ENCODE measurements at places on chromosomes 4 and X.
A peak's percentile ranks its signal among the peaks of the same experiment; 100 is the strongest.

DNA sequence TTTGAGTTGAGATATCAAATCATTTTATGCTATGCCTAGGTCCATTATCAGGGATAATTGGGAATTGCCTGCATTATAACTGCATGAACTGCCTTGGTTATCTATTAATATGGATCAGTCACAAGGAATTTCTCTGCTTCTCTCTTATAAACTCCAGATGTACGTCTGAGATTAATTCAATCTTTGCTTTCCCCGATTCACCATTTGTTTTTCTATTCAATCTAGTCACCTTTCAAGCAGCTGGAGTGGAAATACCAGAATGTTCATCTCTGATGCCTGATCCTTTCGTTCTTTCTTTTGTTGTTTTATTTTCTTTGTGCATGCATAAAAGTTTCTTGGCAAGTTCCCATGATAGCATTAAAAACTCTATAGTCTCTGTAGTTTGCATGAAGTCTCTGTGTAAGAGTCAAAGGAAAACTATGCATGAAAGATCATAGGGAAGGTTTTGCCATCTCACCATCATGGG, 22.6 kb downstream of the SYNPO2 start:
- DNase-seq, result no peak

GRCh38 chrX:38505583-38505982, 55.8 kb upstream of the TSPAN7 start:
- DNase-seq, result no peak

DNA sequence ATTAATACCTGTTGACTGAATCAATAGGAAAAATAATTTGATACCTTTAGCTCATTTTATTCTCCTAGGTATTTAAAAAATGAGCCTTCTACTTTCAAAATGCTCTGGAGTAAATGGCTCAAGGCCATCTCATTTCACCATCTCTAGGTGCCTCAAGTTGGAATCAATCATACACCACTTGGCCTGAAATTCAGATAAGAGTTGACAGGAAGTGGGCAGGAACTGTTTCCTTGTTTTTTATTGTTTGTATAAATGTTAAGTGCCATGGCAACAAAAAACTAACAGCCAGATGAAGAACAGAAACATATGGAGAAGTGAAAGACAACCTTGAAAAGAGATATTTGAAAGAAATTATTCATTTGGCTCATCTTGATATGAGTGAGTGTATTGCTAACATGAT, 12.4 kb downstream of the LIMCH1 start:
- no peak for DNase-seq

DNA sequence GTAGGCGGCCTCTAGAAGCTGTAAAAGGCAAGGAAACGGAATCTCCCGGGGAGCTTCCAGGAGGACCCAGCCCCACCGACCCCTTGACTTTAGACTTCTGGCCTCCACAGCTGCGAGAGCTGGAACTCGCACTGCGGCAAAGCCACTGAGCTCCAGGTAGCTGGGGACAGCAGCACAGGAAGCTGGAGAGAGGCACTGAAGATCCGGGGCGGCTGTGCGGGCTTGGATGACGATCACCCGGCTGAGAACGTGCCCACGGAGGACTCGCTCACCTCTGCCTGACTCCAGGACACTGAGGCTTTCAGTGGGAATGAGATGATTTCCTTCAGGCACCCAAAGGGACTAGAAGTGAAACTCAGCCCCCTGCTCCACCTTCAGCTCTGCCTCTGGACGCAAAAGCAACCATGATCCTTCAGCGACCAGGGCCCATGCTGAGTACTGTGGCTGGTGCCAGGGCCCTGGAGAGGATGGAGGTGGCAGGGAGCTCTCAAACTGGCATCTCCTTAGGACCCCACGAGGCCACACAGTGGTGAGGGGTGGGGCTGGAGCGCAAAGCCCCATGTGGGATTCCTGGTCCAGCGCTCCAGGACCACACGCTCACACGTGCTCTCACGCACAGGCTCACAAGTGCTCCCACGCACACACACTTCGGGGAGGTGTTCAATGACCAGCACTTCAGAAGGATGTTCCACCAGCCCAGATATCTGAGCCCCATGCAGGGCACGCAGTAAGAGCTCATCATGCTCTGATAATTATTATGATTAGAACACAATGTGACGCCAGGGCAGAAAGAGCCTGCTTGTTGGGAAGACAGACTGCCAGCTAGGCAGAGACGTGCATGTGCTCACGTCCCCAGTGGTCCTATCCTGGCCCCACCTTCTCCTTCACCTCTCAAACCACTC, 47.2 kb downstream of the ADRA2C start:
- no peak for DNase-seq

GRCh38 chr4:169070895-169071218, 60.8 kb upstream of the CBR4 start:
- DNase-seq, result no peak

GRCh38 chr4:146273204-146273901, 59.0 kb downstream of the REELD1 start:
- DNase-seq, result no peak

DNA sequence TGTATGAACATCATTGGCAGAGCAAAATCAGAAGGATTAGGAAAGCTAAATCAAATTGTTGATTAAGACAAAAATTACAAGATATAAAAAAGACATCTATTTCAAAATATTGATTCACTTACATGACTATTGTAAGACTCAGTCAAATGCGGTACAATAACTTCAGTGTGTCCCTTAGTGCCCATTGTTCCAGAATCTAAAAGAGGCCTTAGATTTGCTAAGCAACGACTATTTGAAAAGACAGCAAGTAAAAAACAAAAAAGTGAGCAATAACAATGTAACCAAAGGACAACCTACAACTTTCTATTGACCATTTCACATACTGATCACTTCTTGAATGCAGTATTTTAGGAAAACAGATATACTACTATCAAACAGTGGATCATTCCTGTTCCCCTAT, 65.6 kb downstream of the UBA6 start:
- DNase-seq, result no peak

- DNase-seq, result no peak
Measured at GRCh38 chr4:75822416-75822815, 79.8 kb downstream of the PPEF2 start.

GRCh38 chr4:8392591-8393190, 47.8 kb downstream of the ACOX3 start:
- DNase-seq, result no peak

- DNase-seq, result peak; percentile 5
Measured at GRCh38 chrX:43349363-43349762, 306.7 kb upstream of the MAOA start.

DNA sequence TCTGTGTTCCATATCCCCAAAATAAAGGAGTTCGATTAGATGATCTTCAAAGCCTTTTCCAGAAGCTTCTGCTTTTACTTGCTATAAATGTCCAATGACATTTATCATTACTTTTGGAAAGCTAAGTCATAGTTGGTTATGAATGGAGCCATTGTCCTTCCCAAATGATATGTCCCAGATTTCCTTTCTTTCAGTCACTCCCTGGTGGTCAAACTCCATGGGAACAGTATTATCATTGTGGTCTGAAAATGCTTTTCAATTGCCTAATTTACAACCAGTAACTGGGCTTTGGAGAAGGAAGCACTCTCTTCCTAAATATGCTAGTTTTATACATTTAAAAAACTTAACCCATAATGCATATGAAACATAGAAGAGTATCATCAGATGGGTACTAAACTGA, 571.5 kb upstream of the AMOT start:
- DNase-seq, result no peak

DNA sequence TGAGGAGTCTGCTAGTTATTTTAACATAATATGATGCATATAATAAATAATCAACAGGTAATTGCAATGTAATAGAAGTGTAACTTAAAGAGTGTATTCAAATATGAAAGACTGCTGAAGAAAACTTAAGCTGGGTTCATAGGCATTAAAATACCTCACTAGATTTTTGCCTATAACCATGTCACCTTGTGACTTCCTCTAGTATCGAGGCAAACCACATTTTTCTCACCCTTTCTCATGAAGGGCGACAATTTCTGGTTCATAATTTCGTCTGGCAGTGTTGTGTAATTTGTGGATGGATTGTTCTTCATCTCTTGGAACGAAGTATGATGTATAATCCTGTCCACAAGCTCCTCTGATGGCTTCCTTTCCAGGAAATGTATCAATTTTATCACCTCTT, 16.0 kb downstream of the SULT1E1 start:
- DNase-seq, result no peak

DNA sequence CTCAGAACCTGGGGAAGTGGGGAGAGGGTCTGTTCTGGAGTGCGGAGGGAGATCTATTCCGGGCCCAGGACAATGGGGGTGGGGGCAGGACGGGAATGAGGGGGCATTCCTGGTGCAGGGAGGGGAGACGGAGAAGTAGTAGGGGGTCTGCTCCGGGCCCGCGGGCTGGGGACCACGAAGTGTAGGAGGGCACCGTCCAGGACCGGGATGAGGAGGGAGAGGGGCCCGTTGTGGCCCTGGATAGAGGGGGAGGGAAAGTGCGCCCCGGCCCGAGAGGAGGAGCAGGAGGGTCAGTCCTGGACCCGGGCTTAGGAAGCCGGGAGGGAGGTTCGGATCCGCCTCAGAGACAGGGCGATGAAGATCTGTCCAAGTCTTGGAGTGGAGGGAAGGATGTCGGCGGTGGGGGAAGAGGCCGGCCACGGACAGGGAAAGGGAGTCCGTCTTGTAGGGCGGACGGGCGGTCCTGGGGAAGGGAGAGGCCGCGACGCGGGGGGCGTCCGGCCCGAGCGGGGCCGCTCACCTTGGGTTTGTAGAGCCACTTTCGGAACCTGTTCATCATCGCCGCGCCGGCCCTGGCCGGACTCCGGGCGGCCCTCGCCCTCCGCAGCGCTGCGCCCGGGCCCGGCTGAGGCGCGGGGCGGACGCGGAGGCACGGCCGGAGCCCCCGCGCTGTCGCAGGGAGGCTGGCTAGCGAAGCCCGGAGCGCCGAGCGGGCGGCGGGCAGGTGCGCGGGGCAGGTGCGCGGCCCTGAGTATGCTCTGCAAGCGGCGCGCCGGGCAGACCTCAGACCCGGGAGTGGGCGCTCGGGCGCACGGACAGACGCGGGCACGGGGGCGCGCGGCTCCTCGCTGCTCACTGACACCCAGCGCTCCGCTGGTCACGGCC, at the start of gene ZFYVE28:
ZFYVE28 (minus strand) TSS at position 881 of the 885 bp plus-strand sequence; CDS start at position 559, 322 bp downstream.
- peak; percentile 13 for DNase-seq

GRCh38 chrX:111376897-111377578, 35.0 kb downstream of the DCX start:
- DNase-seq, result no peak

DNA sequence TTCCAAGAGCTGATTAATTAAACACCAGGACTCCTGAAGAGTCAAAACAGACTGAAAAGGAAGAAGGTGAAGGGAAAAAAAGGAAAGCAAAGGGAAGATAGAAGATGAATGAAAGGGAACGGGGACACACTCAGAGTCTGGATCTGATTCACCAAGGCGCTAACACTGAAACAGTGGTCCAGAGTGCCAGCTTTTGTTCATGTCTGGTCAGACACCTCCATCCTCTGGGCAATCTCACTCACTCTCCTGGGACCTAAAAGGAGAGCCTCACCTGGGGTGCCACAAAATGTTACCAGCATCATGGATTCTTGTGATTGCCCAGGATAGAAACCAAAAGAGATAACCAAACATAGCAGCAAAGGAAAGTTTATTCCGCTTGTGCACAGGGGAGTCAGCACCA, 120.3 kb upstream of the AFF2 start:
- no peak for DNase-seq

GRCh38 chr4:53775381-53775780, 184.1 kb upstream of the LNX1 start:
- DNase-seq, result no peak

DNA sequence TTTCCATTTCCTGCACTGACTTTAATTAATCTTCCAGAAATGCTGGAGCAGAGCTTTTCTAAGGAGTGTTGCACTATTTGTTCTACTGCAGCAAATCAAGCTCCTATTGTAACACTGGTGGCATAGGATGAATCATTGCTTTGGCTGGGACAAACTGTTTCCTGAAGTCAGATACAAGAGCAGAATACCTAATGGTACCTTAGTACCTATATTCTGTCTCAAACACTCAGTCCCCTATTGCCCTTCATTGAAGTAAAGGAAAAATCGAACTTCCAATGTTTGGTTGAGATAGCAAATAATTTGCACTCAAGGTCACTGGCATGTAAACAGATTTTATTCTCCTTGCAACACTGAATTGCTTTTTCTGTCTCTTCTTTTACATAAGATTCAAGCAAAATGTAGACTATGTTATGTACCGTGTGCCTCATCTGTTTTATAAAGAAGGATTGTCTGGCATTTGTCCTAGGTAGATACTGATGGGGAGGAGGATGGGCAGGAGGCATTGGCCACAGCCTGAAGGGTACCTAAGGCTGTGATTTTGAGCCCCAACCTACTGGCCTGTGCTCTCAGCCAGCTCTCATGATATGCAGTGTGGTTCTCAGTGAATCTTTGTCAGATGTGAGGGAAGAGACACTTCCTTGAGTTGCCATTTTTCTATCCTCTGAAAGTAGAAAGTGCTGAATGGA, 141.6 kb downstream of the AASDH start:
- DNase-seq, result no peak

GRCh38 chr4:139920486-139921002, 233.4 kb downstream of the MAML3 start:
- no peak for DNase-seq

DNA sequence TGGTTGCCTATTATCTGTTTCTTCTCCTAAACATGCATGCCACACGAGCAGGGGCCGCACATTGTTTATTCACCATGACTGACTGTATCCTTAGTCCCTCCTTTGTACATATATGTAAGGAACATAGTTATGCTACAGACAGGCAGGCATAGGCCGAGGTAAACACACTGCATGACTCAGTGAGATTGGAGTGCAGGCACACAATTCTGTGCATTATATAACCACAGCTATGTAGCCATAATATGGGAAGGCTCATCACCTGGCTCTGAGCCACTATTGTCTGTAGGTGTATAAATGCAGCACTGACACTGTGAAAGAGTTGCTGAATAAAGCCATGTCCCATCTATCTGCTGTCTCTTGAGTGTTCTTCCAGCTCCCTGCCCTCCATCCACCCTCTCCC, 431.6 kb downstream of the IDS start:
- no peak for DNase-seq

DNA sequence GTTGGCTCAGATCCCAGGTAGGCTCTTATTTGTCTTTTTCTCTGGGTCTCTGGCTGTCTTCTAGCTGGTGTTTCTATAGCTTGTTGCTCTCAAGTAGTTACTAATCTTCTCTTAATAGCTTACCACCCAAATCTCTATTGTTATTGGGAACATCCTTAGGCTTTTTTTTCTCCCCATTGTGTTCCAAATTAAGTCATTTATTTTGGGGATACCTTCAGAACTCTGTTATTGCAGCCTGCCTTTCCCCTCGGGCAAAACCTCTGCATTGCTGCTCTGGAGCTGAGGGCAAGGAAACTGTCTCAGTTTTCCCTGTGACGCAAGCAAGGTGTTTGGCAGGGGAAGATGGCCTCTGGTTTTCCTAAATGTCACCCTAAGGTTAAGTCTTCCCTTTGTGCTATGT, 338.1 kb upstream of the ZCCHC13 start:
- no peak for DNase-seq

- DNase-seq, result no peak
Measured at GRCh38 chr4:100977274-100977673, 370.1 kb downstream of the PPP3CA start.
